ENCODE measurements at places on chromosomes 5 and 9.

- DNase-seq = no peak
Observed at GRCh38 chr5:168974082-168974481, 326.9 kb downstream of the SLIT3 start.

DNA sequence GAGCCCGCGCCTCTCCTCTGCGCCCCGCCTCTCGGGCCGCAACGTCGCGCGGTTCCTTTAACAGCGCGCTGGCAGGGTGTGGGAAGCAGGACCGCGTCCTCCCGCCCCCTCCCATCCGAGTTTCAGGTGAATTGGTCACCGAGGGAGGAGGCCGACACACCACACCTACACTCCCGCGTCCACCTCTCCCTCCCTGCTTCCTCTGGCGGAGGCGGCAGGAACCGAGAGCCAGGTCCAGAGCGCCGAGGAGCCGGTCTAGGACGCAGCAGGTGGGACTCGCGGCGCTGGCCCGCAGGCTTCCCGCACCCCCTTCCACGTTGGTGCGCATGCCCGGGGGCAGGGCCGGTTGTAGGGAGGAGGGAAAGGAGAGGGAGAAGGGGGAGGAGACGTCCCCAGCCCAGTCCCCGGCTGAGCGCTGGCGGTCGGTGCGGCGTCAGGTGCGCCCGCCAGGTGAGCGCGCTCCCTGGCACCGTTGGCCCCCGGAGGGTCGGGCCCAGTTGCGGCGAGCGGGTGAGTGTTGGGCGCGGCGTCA is at the start of gene OCLN:
TSS of gene OCLN (plus strand) at position 400 of the 532 bp plus-strand sequence. CDS start 11,455 bp downstream, outside the sequence.
- peak; percentile 89 for DNase-seq

- peak; percentile 37 for DNase-seq
Observed at GRCh38 chr5:84642795-84643194, 258.1 kb upstream of the EDIL3 start.

GRCh38 chr9:2497666-2498400 is 123.8 kb upstream of the VLDLR start:
- no peak for DNase-seq

DNA sequence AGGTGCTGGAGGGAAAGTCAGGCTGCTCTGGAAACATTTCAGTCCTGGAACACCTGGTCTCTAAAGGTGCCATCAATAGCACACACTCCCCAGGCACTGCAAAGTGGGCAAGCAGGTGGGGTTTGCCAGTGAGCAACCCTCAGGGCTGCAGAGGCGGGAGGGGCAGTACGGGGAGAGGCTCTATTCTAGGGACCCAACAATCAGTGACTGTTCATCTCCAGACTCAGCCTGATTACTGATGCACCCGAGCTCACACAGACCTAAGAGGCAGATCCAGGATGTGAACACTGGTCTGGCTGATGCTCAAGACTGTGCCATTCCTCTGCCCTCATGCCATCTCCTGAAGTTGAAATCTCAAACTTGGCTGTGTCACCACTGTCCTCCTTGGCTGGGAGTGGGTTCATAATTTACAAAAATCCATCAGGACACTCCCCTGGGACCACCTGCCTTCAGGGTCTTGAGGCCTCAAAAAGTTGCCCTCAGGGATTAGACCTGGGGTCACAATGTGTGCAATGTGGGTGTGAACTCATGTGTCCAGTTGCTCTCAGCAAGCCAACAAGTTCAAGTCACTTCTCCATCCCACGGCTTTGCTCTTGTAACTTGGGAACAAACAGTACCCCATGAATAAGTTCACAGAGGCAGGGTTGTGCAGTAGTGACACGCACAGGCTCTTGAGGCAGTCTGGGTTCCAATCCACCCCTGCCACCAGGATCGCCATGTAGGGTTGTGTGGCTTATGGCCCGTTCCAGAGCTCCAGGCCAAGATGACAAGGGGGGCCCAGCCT is 19.9 kb upstream of the KCNMB1 start:
- no peak for DNase-seq

GRCh38 chr9:13139641-13140171 is 139.8 kb downstream of the MPDZ start:
- DNase-seq = peak; percentile 65

GRCh38 chr5:146344155-146345118 is 5.8 kb downstream of the POU4F3 start:
- no peak for DNase-seq

DNA sequence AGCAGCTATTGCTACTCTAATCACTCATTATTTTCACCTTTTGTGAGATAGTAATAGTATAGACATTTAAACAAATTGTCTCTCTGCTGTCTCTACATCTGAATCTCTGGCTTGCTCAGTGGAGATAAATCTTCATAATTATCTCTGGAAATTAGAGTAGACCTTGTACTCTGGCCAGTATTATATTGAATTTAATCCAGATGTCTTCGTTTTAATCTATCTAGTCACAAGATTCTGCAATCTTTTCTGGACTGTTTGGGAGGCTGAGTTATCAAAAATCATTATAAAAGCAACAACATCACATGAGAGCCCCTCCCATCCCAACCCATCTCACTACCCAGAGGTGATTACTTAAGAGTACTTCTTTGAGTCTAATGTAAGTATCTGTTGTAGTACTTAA is 19.0 kb downstream of the ARHGAP26 start:
- no peak for DNase-seq

DNA sequence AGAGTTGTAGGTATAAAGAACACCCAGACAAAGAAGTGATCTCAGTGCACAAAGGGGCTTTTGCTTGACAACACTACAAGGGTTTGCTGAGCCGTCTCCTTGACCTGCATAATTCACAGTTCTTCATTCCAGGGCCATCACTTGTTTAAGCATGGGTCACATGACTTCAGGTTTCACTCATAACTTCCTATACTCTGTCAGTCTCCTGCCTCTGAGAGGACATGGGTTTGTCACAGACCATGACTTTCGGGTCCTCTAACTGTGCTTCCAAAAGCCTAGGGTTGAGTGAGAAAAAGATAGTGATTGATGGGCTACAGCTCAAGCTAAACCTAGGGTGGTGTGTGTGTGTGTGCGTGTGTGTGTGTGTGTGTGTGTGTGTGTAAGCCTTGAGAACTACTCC is 166.4 kb downstream of the CDH6 start:
- no peak for DNase-seq

All from mammary epithelial cell (primary cell).